ENCODE measurements at places on chromosomes 12 and 14. TPM values are rescaled to one million over a fixed set of nuclear protein-coding genes. Genes with fewer than 3 reads are reported as not detected.

GRCh38 chr12:130160711-130161231, 1.5 kb upstream of the FZD10 start:
- DNase-seq, result no peak

- no peak for DNase-seq
Measured at GRCh38 chr14:20775901-20776300, 5.2 kb upstream of the RNASE6 start.

DNA sequence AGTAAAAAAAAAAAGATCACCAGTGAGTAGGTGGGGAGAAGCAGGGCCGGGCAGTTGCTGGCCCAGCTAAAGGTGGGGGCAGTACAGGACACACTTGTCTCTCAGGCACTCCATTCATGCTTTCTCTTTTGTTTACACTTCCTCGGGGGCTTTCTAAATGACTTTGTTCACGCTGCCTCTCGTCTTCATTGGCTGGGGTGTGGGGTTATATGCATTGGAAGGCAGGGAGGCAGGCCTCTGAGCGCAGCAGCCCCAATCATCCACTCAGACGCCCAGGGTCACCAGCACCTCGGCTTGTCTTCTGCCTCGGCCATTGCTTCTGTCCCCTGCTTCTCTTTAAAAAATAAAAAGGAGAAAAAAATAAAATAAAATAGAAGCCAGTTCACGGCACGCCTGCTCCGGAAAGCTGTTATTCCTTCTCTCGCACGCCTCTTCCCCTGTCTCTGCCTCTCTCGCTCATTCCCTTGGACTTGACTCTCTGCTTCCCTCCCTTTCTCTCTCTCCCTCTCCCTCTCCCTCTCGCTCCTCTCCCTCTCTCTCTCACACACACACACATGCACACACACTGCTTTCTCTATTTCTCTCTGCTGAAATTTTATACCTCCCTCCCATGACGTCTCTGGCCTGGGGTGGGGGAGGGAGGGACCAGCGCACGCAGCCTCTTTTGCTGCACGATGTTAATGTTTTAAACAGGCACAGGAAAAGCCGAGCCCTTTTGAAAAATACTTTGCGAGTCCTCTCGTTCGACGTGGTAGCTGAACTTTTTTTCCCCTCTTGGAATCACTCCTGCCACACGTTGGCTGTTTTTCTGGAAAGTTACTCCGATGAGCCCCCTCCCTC, at the start of gene TGFB3:
TGFB3 (minus strand) TSS at position 570 of the 840 bp plus-strand sequence. CDS start 1,102 bp downstream, outside the sequence.
- peak; percentile 48 for DNase-seq

DNA sequence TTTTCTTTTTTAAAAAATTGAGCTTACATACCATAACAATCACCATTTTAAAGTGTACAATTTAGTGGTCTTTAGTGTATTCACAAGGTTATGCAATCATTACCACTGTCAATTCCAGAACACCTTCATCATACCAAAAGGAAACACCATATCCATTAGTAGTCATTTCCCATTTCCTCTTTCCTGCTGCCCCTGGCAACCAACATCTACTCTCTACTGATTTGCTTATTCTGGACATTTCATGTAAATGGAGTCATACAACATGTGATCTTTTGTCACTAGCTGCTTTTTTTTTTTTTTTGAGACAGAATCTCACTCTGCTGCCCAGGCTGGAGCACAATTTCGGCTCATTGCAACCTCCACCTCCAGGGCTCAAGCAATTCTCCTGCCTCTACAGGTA, 66.8 kb upstream of the CFL2 start:
- no peak for DNase-seq

GRCh38 chr12:65200007-65200665, 30.8 kb downstream of the LEMD3 start:
- DNase-seq, result no peak

DNA sequence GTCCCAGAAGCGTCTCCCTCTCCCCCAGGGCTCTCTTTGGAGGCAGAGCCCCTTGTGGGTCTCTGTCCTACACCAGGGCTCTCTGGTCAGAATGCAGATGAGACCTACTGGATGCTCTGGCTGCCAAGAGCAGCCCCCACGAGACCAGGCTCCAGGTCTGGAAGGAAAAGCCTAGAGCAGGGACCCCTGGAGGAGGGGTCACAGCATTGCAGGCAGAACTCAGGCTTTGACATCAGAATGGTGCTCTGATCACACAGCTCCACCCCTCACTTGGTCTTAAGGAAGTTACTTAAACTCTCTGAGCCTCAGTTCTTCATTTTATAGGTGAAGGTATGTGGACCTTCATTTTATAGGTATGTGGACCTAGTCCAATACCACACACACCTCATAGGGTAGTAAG, 83.1 kb downstream of the ARL6IP4 start:
- no peak for DNase-seq

TGM1 gene
- total RNA-seq, result not detected
